ENCODE measurements at places on chromosomes 5 and 9.

- no peak for DNase-seq
Observed at GRCh38 chr9:34450644-34451043, 7.7 kb downstream of the FAM219A start.

GRCh38 chr9:134709512-134710270, 68.1 kb downstream of the COL5A1 start:
- peak; percentile 19 for DNase-seq

DNA sequence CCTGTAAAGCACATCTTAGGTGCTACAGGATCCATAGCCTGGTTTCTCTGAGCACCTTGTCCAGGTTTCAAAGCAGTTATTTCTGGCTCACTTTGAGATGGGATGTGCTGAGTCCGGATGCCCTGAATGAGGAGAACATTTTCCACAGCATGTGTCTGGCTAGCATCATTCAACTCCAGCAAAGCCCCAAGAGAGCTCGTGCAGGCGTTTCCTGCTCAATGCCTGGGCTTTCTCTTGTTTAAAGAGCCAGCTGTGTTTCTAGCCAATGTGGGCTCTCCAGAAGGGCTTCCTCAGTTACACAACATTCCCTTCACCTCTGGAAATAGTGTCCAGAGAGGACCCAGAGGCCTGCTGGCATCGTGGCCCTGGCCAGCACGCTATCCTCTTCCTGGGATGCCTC, 411.7 kb downstream of the DMAC1 start:
- no peak for DNase-seq

GRCh38 chr5:174236070-174236469, 190.6 kb downstream of the NSG2 start:
- no peak for DNase-seq

DNA sequence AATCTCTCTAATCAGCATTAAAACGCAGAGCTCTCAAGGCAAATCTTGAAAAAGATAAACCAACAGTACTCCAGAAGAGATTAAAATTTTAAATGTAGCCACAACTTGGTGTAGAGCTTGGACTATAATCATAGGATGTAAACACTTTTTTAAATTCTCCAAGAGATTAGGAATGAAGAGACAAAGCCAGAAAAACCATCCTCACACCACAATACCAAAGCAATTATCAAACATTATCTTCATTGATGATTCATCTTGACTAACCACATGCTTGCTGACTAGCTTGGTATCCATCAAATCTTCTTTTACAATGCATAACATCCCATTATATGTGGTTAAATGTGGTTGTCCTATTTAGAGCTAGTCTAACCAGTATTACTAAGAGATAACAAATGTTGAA, 815.1 kb downstream of the TLE1 start:
- no peak for DNase-seq

DNA sequence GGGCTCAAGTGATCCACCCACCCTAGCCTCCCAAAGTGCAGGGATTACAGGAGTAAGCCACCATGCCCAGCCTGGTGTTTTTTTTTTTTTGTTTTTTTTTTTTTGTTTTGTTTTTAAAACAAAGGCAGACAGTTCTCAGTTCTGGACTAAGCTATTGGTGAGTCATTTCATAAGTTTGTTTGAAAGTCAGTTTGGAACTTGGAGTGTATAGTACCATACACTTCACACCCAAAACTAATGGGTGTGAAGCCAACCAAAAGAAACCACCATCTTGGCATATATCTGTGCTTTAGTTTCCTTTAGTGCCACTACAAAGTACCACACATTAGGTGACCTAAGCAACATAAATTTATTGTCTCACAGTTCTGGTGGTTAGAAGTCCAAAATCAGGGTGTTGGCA, 13.4 kb downstream of the MAST4 start:
- no peak for DNase-seq

DNA sequence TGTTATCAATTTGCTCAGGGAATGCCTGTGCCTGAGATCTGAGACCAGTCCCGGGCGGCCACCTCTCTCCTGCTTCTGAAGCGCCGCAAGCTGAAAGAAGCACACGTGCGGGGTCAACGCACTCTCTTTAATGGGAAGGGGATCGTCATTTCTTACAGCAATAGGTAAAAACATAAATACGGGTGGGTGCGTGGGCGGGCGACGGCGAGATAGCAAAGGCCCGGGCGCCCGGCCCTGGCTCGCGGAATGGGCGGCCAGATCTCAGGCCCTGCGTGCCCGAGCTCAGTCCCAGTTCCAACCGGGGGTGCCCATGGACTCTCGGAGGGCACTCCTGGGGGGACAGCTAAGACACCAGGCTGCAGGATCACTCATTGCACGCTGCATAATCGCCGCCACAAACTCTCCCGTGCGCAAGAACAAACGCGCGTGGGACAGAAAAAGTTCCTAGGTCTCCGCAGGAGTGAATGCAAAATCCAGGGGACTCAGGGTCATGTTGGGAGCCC, 3.0 kb downstream of the NKX2-5 start:
- DNase-seq = no peak

- no peak for DNase-seq
Observed at GRCh38 chr9:129232839-129233591, 55.0 kb upstream of the IER5L start.

DNA sequence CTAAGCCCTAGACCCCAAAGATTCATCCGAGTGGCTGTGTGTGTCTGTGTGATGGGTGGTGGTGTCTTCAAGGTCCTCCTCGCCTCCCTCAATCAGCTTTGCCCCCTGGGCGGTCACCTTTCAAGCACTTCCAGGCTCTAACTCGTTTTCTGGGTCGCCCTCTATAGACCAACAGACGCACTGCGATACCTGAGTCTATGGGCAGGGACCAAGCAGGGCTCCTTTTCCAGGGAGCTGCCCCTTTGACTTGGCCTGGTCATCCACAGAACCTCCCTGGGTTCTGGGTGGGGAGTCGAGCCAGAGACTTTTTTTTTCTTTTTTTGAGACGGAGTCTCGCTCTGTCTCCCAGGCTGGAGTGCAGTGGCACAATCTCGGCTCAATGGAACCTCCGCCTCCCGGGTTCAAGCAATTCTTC, 1.1 kb downstream of the SLC27A4 start:
- DNase-seq = peak; percentile 87

- no peak for DNase-seq
Observed at GRCh38 chr5:178434016-178434761, 156.0 kb downstream of the COL23A1 start.

DNA sequence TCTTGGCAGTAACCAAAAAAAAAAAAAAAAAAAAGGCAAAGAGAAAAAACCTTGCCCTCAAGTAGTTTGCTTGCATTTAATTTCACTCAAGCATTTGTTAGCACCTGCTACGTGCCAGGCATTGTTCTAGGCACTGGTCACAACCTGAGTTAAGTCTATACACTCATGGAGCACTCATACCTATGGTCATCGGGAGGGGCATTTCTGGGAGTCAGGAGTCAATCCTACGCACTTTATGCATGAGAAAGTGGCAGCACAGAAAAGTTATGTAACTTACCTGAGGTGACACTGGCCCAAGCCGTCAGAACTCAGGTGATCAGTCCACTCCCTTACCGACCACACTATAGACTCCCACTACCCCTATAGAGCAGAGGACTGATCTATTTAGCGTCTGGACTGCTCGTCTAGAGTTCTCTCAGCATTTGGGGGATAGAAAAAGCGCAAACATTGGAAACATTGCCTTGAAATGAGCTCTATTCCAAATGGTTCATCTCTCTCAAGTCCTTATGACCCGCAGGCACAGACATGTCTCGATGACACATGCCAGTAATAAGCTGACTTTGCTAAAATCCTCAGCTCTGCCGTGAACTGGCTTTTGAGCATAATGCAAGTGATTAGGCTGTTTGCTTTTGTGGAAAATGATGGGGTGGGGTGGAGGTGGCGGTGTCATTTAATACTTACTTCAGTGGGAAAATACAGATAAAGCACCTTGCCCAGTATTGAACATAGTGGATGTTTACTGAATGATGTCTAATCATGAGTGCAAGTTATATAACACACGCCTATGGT, 160.2 kb downstream of the ARHGEF28 start:
- no peak for DNase-seq

DNA sequence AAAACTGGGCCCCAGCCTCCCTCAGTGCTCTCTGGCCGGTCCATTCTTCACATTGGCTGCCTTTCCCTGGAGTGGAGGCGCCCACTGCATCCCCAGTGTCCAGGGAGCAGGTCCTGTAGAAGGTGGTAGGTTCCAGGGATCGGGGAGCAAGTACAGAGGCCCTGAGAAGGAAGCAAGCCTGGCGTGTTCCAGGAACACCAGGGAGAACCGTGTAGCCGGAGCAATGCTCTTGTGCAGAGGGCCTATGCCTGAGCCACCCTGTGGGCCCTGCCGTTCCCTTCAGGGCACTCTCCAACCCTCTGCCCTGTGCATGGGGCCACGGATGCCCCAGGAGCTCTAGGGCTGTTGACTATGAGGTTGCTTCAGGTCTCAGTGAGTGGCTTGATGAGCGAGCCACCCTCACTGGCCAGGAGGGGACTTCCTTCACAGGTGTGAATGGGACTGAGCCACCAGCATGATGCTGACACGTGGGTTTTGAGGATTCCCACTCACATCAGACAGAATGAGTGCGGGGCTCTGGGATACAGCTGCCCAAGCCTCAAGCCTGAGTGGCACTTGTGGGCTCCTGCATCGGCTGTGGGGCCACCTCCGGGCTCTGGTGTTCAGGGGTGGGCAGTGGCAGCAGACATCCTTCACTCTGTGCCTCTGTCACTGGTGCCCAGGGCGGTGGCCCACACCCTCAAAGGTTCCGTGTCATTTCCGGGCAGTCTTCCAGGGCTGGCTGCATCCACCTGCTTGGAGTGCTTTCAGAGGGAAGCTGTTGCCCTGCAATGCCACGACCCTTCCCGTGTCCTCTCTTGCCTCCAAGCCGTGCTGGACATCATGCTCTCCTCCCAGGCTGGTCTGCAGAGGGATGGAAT, 54.4 kb downstream of the ADAMTS2 start:
- DNase-seq = no peak

DNA sequence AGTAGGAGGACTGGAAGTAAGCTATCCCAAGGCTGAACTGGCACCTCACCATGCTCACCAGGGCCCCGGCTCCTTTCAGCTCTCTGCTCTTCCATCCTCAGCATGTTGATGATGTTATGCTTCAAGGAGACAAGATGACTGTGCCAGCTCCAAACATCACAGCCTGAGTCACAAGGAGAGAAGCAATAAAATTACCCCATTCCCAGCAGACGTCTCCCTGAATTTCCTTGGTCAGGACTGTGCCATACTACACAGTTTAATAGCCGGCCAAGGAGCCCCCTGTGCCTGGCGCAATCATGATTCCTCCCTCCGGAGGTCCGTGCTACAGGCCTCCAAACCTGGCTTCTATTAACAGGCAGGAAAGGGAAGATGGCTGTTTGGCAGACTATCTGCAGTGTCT, 51.2 kb upstream of the ROR2 start:
- no peak for DNase-seq

- DNase-seq = no peak
Observed at GRCh38 chr9:76153902-76154629, 240.2 kb downstream of the RFK start.

DNA sequence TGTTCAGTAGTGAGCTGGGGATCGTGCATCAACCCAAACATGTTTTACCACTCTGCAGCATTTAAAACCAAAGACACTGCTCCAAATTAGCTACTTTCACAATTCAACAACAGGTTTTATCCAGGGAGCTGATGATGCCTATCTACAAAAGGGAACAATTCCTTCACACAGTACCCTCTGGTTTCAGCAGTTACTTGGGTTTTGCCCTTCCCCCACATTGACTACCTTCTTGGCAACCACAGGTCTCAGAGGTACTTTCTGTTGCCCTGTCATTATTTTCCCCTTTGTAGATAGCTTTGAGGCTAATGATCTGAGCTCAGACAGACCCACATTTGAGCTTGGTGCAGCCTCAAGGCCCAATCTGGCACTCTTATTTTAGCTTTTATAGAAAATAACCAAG, 96.1 kb downstream of the WDR41 start:
- DNase-seq = no peak

DNA sequence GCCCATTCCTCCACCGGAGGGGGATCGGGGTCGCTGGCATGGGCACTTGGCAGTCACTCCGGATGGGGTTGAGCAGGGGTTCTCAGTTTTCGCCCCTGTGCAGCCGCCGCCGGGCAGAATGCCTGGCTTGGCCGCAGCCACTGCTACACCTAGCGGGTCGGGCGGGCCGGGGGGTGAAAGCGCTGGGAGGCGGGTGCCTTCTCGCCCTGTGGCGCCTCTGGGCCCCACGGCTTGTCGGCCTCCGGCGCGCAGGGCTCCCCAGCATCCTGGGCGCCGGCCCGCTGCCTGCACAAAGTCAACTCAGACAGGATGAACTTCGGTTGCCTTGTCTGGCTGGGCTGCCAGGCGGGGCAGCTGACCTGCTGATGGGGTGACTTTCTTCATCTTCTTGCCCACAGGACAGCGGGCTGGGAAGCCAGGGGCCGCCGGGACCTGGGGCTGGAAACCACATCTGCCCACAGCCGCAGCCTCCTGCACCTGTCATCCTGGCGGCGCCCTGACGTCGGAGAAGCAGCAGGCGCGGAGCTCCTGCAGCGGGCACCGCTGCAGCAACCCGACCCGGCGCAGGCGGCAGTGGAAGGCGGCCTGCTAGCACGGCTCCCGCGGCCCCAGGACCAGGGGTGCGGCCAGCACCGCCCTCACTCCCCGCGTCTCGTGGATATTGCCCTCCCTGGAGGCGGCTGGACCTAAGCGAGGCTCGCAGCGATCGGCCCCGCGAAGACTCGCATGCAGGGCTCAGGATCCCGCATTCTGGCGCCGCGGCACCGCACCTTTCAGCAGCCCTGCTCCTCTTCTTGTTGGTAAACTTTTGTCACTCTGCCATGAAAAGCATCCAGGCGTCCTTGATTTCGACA, 1.3 kb upstream of the ANKRD18A start:
- peak; percentile 60 for DNase-seq

DNA sequence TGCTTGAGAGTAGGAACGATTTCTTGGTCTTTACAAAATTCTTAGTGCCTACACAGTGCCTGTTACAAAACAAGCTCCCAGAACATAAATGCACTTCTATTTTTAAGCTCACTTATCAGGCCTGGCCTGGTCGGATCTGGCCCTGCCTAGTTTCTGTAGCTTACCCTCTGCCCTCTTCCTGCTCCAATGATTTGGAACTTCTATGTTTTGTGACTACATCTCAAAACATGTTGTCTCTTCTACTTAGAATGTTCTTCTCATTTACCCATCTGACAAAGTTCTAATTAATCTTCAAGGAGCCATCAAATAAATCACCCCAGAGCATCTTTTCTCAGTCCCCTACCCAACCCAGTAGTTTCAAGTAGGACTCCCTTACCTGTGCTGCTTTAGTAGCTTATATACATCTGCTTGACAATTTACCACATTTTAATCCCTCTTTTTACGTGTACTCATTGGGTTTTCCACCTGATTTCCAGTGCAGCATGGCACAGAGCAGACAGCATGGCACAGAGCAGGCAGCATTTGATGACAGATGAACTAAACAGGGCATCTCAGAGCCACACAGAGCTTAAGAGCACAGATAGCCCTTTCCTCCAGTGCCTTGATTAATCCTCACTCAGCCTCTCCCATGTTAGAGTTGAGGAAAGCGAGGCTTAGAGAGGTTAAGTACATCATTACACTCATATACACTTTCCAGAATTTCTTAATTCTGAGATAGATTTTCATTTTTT, 171.9 kb downstream of the MAPKAP1 start:
- no peak for DNase-seq
